ENCODE measurements at places on chromosomes 3 and 15.

GRCh38 chr3:186461141-186461540 lies 83.0 kb downstream of the CRYGS start:
- no peak for DNase-seq

DNA sequence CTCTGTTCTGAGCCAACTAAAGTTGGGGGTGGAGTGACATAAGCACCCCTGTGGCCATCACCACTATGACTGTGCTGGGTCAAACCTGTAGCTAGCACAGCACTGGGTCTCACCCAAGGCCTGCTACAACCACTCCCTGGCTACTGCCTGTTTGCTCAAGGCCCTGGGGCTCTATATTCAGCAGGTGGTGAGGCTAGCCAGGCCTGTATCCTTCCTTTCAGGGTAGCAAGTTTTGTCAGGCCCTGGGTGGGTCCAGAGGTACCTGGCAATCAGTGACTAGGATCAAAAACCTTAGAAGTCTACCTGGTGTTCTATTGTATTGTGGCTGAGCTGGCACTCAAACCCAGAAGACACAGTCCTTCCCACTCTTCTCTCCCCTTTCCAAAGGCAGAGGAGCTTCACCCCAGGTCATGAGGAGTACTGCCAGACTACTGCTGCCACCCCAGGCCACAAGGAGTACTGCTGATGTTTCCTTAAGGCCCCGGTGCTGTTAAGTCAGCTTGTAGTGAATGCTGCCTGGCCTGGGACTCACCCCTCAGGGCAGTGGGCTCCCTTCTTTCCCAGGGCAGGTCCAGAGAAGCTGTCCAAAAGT lies 170.8 kb downstream of the IGSF11 start:
- no peak for DNase-seq

GRCh38 chr3:14371573-14372474 lies 30.6 kb upstream of the SLC6A6 start:
- DNase-seq, result no peak

DNA sequence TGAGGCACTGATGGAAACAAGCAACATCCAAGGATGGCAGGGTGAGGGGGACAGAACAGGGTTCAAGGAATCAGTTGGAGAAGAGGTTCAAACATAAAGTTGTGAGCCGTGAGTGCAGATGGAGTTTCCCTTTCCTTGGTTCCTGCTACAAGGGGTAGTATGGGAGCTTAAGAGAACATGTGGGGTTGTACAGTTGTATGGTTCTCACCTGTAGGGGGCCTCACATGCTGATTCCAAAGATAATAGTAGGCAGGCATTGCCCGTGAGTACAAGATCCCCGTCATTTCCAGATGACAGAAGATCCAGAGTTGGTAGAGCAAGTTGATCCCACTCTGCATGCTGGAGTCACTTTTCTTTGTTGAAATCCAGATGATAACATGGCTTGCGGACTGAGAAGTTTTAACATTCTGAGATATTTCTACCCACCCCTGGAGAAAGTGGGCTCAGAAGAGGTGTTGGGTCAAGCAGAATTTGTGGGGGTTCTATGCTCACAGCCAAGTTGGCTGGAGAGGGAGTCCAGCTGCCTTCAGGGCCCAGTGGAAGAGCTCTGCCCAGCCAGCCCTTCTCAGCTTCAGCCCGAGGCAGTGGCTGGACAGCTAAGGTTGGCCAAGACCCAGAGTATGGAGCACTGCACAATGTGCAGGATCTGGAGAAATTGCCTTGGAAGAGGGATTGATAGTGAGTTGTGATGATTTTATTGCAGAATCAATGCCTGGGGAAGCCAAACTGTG lies 141.8 kb downstream of the THSD4 start:
- DNase-seq, result no peak

- peak; percentile 24 for DNase-seq
Observed at GRCh38 chr15:62059816-62060112, 483 bp downstream of the VPS13C start.

DNA sequence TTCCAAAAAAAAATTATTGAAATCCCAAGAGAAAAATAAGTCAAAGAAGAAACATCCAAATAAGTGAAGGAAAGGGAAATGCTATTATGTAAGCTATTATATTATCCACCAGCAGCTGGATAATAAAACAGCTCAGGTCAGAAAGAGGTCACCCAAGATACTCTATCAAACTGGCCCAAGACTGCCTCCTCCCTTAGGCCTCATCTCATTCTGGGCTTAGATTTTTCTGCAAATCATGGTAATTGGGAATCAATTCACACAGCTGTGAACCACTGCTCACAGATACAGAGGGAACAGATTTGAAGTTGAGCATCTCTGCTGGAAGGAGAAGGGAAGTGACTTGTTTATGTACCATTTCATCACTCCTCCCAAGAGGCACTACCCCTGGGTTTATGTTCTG lies 294.6 kb upstream of the DPPA4 start:
- DNase-seq, result no peak

- no peak for DNase-seq
Observed at GRCh38 chr3:45644791-45645201, 44.4 kb upstream of the SACM1L start.

DNA sequence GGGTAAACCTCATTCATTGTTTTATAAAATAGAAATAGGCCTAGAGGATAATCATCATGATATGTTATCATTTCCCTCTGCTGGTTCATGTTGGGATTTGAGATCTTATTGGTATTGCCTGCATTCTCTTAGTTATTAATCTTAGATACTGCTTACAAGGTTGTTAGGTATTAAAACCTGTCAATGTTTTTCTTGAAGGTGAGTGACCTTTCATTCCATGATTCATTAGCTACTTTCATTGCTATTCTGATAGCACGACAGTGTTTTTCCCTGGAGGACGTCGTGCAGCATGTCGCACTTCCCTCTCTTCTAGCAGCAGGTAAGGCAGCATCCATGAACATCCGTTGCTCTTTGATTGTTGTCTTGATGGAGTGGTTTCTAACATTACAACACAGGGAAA lies 17.1 kb downstream of the P2RY12 start:
- DNase-seq, result no peak

DNA sequence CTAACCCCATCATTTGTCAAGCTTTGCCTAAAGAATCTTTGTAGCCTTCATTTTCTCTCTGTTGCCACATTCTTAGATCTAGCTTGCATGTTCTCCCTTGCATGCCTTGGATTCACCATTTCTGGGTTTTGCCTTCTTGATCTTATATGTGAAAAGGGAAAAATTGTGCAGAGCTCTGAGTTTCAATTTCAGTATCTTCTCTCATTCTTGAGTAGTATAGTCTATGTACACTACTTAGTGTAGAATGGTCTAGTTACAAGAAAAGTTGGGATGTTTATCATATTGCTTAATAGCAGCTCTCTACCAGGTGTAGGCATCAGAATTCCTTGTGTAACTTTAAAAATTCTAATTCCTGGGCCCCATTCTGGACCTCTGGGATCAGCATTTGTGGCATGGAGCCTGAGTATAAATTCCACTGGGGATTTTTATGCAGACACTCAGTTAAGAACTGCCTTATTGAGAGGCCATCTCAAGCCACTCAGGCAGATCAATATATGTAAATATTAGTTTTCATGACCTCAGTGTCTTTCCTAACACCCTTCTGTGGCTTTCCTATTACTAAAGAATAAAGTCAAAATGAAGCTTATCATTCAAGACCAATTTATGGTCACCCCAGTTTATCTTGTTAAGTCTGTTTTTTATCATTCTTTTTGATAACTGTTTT lies 23.4 kb downstream of the GTF2E1 start:
- DNase-seq, result no peak

DNA sequence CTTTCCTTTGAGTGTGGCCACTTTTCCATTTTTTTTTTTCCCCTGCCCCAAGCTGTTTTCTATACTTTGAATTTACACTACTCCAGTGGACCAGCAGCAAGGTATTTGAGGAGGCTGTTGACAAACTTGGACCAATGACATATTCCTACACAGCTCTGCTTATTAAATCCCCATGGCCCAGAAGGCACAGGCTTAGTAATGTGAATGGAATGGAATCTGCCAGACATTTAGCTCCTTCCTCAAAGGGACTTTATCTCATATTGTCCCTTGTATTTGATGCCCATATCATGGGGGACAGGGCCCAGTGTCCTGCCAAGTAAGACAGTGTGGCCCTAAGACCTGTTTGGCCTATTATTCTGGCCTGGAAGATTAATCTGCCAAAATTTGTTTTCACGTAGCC lies 107.5 kb downstream of the CHCHD6 start:
- no peak for DNase-seq

GRCh38 chr3:187458921-187459320 lies 90.7 kb downstream of the RTP4 start:
- no peak for DNase-seq

- DNase-seq, result peak; percentile 5
Observed at GRCh38 chr3:57756528-57757401, 656 bp downstream of the SLMAP start.

DNA sequence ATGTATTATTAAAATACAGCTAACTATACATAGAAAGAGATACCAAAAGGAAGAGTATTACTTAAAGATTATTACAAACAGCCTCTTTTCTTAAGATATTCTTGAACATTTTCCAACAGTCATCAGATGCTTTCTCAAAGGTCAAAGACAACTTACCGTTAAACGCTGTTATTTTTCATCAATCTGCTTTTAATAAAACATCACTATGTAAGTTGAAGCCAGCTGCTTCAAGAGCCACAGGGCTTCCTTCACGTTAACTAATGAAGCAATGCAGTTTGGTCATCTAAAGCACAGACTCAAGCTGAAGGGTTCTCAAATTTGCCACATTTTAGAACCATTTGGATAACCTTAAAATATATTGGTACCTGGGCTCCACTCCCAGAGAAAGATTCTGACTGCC lies 578.8 kb downstream of the ROBO2 start:
- DNase-seq, result no peak

- no peak for DNase-seq
Observed at GRCh38 chr15:36925653-36926426, 174.5 kb downstream of the MEIS2 start.
